ENCODE measurements at places on chromosomes 6 and 20.

DNA sequence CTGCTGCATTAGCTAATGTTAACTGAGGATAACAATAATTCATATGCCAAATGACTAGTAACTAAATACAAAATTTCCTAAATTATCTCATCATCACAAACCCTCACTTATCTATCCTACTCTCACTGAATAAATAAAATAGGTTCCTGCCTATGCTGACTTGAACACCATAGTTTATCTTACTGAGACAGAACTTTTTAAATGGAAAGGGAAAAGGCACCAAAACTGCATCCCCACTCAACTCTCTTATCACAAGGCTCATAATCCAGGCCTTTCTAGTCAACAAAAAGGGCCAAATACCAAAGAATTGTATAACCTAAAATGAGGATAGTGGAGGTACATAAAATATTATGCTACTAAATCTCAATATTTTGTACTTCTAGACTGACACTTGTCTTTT, 23.1 kb downstream of the OSTM1 start:
- no peak for DNase-seq

DNA sequence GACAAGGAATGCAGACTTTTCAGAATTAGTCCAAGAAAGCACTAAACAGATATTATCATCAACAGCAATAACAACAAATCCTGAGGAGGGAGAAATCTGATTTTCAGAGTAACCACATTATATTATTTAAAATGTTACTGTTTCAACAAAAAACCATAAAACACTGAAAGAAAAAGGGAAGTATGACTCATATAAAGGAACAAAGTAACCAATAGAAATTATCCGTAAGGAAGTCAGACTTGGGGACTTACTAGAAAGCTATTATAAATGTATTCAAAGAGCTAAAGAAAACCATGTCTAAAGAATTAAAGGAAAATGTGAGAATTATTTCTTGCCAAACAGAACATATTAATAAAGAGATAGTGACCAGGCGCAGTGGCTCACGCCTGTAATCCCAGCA, 98.1 kb downstream of the MYLK4 start:
- DNase-seq: no peak

DNA sequence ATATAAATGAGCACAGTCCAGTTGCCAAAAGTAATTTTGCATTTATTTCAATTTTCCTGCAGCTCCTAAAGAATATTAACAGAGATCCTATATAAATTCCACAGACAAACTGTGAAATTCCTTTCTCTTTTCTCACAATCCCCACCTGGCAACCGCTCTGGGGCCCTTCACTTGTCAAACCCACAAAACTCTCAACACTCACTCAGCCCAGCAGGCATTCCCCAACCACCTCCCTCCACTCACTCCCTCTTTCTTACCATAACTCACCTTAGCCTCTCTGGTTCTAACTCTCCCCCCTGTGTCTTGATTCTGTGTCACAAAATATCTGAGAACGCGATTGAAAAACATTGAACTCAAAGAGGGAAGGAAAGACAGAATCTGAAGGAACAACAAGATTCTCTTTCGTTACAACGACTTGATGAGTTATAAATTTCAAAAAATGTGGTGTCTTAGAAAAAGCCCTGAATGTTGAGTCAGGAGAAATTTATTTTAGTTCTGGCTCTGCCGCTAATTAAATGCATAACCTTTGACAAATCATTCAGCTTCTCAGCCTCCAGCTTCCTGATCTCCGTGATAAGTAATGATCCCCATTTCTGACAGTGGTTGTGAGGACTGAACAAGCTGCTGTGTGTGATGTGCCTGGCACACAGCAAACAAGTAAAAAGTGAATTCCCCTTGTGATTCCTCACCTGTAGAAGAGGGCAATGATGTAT, 87.9 kb downstream of the UNC5CL start:
- DNase-seq: no peak

DNA sequence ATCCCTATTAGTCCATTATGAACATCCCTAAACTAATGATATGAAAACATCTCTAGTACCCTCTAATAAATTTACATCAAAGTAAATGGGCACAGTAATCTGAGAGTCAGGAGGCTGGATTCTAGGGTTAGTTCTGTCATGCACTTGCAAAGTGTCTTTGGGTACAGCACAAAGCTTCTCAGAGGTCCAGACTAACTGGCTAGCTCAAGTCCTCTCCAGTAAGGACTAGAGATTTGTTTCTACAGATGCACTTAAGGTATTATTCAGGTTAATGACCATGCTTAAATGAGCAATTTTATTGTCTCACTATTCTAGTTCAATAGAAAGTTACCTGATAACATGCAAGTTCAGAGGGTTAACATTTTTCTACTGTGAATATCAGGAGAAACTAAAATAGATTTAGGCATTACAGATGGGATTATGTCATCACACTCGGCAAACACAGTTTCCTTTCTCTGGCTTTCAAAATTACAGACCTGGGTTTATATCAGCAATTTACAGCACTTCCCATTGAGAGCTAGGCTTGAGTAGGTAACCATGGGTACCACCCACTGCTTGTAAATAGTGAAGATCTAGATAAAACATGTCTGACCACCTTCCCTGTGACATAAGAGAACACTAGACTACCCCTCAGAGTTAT, 402.9 kb upstream of the RUNX2 start:
- DNase-seq: no peak

- DNase-seq: no peak
These were observed 113.3 kb downstream of the CRYBG1 start for GRCh38 chr6:106473812-106474211.

- DNase-seq: no peak
These were observed 25.1 kb downstream of the TULP4 start for GRCh38 chr6:158337332-158337731.

- no peak for DNase-seq
These were observed 27.9 kb downstream of the SULF2 start for GRCh38 chr20:47757145-47758035.

Data from activated CD4-positive, alpha-beta T cell treated with anti-CD3 and anti-CD28 coated beads, Interleukin-2, amount 50 U/mL, for 4 hours (primary cell).